ENCODE measurements at places on chromosomes 4 and X.

DNA sequence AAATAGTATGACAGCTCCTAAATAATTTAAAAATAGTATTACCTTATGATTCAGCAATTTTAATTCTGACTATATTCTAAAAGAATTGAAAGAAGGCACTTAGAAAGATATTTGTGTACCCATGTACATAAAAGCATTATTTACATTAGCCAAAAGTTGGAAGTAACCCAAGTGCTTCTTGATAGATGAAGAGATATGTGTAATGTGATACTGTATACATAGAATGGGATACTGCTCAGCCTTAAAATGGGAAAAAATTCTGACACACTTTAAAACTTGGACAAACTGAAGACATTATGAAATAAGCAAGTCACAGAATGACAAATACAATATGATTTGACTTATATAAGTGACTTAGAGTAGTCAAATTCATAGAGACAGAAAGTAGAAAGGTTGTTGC lies 112.2 kb downstream of the IDS start:
- no peak for DNase-seq

GRCh38 chr4:113617195-113617594 lies 144.3 kb downstream of the CAMK2D start:
- no peak for DNase-seq

GRCh38 chrX:5807181-5807580 lies 421.5 kb downstream of the NLGN4X start:
- no peak for DNase-seq

- no peak for DNase-seq
Observed at GRCh38 chr4:8793571-8794160, 78.0 kb downstream of the HMX1 start.

- DNase-seq = no peak
Observed at GRCh38 chrX:98422536-98422935, 1538.8 kb downstream of the RPA4 start.

- DNase-seq = no peak
Observed at GRCh38 chrX:54509400-54509799, 13.4 kb upstream of the FGD1 start.

DNA sequence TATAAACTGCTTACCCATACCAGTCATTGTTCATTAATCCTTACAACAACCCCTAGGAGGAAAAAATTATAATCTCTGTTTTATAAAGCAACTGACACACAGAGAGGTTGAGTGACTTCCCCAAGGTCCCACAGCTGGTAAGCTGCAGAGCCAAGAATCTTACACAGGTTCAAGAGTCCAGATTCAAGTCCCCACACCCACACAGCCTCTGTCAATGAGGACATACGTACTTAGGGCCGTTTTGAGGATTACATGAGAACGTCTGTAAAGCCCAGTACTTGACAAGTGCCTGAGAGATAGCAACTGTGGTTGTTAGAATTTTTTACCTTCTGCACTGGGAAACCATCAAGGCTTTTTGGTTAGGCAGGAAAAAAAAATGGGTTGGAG lies 556 bp upstream of the SLC25A43 start:
- peak; percentile 31 for DNase-seq

DNA sequence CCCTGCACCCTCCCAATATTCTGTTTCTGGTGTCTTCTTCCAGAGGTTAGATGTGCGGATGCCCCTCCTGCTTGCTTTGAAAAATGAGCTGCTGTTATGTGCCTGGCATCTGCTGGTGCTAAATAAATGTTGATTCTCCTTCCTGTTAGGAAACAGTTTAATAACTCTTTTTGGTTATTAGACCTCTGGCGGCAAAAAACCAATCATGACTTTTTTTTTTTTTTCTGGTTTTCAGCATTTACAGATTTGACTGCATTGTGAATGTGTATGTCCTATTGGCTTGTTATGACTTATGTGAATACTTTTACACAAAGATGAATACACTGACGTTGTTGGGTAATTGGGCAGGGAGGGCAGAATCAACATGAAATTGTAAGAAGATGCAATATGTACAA lies 13.6 kb upstream of the TMEM156 start:
- DNase-seq = peak; percentile 51

DNA sequence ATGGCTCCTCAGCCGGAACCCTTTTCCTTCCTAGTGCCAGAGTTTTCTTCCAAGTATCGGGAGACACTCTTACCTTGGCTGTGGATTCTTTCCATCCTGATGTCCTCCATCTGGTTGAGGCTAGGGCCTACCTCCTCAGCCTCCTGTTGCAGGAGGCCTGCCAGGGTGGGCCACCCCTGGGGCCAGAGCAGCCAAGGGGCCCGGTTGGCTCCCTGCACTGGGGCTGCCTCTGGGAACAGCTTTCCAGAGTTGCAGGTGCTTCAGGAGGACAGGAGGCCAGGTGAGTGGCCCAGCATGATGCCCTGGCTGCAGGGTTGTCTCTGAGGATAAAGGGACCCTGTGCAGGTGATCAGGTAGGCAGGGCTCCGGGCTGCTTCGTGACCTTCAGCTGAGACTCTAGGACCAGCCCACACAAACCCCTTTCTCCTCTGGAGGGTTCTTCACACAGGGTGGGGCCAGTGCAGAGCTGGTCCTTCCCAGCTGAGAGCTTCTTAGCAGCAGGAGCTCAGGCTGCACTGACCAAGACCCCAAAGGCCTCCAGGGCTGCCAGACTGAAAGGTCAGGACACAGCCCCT lies 5.3 kb upstream of the GPR78 start:
- DNase-seq = no peak

- peak; percentile 89 for DNase-seq
Observed at GRCh38 chr4:174592985-174593335, 70.7 kb upstream of the HPGD start.

GRCh38 chr4:53943345-53944085 lies 120.9 kb downstream of the CHIC2 start:
- no peak for DNase-seq

DNA sequence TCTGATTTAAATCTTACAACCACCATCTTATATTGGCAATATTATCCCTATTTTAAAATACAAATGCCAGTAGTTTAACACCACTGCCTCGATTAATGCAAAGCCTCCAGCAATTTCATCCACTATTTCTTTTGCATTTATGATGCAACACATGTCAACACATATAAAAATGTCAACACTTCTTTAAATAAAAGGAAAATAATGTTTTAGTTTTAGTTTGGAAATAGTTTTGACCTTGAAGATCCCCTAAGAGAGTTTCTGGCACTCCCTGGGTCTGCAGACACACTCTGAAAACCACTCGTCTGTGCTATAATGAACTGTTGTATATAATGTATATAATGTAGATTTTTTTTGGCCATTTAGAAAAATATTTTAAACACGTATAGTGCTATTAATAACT lies 99.0 kb downstream of the CAMK2D start:
- no peak for DNase-seq

DNA sequence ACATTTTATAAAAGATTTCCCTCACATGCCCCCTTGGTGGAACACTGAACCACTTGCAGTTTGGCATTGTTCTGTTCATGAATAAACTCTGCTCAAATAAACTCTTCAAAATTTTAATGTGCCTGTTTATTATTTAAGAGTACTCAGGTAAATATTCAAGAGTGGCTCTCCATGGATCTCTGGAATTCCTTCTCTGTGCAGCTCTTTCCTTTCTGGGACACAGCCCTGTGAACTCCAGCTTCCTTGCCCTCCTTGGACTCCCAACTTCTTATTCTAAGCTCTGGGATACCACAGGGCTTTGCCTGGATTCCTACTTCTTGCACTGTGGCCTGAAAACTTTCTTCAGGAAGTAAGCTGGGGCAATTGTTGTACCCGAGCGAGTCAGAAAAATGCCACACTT lies 8.3 kb downstream of the BEX3 start:
- no peak for DNase-seq

- DNase-seq = no peak
Observed at GRCh38 chr4:164467493-164467892, 286.4 kb upstream of the SMIM31 start.

DNA sequence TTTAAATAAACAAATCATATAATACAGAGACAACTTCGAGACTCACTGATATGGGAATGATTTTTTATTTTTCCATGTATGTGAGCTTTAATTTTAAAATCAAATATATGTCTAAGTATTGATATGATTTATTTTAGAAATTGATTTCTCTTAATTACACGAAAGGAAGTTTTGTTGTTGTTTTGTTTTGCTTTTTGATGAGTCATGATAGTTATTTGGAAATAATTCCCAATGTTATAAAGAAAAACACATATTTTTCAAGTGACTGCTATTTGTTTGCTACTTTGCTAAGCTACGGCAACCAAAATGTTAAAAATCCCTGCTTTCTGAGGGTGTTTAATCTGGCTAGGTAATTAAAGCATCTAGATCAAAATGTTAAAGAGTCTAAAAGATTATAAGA lies 2139.4 kb upstream of the TENM3 start:
- no peak for DNase-seq

DNA sequence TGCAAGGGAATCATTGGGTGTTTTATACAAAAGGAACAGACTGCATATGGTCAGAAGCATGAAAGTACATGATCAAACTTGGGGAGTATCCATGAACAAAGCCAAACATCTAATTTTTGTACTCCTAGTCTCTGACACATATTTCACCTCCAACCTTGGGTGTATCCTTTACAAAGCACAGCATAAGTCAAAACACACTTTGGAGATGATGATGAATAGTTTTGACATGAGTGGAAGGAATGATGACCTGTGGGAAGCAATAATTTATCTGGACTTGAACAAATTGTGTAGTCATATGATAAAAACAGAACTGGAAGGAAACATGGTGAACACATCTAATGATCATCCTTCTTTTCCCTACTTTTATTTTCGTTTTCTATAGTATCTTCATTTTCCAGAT lies 108.7 kb upstream of the PLS3 start:
- no peak for DNase-seq

GRCh38 chr4:149500806-149501205 lies 314.8 kb downstream of the IQCM start:
- DNase-seq = no peak

DNA sequence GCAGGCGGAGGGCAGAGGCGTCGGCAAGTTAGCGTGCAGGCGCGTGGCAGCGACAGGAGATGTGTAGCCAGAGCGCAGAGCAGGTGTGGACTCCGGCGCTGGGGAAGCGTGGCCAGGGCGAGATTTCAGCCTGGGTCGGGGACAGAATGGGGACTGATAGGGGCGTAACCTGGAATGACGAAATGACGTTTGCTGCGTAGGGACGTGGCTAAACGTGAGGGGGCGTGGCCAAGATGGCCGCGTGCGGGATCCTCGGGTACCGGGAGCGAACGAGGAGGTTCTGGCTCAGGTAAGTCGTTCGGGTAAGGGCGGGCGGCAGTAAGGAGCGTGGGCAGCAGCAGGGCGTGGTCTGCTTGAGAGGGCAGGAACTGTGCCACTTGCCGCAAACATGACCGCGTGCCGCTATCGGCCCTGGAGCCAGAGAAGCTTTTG lies 10.9 kb upstream of the CLTRN start:
- peak; percentile 87 for DNase-seq

DNA sequence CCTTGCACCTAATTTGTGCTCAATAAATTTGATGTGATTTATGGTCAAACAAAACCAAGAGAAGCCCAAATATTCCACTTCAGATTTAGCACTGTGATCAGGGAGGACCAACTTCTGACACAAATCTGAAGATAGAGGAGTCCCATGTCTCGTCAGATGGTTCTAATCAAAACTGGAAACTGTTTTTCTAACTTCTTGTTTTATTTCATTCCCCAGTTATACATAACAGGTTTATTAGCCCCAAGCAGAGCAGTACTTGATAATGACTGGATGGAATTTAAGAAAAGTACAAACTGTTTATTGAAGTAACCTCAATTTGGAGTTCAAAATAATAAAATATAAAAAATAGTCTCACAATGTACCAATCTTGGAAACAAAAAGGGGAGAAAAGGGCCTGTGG lies 310.3 kb downstream of the LDB2 start:
- DNase-seq = no peak

DNA sequence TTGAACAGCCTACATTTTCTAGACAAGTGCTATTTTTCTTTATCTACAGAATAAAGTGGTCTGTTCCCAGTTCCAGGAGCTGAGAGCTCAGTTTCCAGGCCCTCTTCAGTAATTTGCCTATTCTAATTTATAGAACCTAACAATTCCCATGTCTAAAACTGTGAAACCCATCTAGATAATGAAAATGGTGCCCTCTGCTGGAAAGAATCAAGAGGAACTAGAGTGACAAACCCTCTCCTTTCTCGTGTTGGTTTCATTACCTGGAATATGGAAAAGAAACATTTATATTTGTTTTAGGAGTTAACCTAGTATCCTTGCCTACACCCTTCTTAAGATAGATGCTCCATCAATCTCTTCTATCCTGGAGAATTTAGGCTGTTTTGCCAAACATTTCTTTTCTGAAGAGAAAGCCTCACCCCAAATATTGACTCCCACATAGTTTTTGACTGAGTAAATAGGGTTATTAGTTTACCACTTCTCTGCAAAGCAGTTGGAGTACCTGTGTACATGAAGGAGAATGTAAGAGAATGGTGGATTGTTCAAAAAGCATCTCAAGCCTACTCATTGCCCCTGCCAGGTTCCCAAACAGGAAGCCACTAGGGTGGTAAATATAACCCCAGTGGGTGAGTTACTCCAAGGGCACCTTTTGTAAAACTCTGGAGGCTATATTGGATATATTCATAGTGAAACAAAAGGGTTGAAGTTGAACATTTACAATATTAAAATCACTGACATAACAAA lies 121.6 kb downstream of the RASL11B start:
- DNase-seq = peak; percentile 56

GRCh38 chr4:3367866-3368265 lies 73.9 kb upstream of the HGFAC start:
- no peak for DNase-seq

GRCh38 chr4:99564921-99565320 lies 1.1 kb upstream of the TRMT10A start:
- no peak for DNase-seq

DNA sequence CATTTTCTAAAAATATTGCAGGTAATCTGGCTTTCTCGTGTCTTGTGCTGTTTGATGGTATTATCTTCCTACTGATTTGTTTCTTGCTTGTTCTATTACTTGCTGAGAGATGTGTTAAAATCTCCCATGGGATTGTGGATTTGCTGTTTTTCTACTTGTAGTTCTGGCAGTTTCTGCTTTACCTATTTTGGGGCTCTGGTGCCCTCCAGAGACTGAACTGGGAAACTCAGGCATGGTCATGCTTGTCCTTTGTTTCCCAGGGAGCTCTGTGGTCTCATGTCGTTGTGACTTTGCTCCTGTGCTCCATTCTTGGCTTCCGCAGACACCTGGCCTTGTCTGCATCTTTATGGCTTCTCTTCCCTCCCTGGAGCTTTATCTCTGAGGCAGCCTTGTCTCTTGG lies 39.5 kb downstream of the NSD2 start:
- peak; percentile 40 for DNase-seq

GRCh38 chr4:3029464-3029863 lies 44.9 kb downstream of the HTT-AS start:
- no peak for DNase-seq

DNA sequence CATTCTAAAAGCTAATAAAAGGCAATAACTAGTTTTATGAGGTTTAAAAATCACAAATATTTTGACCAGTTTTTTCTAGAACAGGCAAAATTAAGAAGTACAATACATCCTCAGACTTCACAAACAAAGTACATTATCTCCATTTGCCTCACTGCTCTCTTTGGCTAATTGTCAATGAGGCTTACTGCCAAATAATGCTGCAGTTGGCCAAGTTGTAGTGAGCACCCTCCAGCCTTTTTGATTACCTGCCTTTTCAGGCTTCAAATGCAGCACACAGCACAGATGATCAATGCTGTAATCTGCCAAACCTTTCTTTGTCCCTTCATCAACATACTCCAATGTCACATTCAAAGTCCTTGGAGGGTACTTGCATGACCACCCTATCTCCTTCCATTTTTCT lies 605.2 kb downstream of the KLHL13 start:
- DNase-seq = no peak

Measured in suppressor macrophage (primary cell).